ENCODE measurements at places on chromosomes 3 and 15.
A peak's percentile ranks its signal among the peaks of the same experiment; 100 is the strongest.

- DNase-seq = no peak
Measured at GRCh38 chr3:36259580-36259979, 120.7 kb upstream of the STAC start.

DNA sequence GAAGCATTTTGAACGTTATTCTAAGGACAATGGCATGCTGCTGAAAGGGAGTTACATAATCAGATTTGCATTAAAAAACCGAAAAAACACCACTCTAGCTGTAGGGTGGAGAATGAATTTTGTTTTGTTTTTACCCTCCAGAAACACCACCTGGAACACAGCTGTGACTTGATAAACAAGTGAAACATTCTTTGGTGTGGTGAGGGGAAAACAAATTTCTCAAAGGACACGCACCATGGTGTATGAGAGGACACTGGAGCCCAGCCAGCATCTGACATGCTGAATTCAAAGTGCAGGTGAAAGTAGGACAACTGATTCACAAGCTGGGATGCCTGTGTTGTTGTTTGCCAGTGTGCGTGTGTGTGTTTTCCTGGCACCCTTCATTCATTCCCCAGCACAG, 554.5 kb upstream of the TBL1XR1 start:
- DNase-seq = no peak

DNA sequence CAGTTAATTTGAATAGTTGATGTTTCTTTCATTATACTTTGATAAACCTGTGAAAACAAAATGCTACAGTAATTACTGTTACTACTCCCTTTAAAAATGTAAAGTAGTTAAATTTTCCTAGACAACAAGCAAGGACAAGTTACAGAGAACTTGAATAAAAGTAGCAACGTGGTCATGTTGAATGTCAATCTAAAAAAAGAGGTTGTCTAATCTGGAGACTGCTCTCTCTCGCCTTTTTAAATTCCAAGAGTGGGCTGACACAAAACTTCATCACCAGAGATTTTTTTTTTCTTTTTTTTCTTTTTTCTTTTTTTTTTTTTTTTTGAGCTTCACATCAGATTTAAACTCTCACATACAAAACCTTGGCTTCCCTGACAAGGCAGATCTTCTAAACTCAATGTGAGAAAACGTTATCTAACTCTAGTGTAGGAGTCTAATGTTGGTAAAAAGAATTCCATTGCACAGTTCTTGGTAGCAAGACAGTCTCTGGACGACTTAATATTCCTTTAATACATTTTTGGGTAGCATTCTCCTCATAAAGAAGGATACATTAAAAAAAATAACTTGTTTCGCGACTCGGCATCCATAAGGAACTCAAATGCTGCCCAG, 4.1 kb downstream of the FOXP1 start:
- DNase-seq = no peak

DNA sequence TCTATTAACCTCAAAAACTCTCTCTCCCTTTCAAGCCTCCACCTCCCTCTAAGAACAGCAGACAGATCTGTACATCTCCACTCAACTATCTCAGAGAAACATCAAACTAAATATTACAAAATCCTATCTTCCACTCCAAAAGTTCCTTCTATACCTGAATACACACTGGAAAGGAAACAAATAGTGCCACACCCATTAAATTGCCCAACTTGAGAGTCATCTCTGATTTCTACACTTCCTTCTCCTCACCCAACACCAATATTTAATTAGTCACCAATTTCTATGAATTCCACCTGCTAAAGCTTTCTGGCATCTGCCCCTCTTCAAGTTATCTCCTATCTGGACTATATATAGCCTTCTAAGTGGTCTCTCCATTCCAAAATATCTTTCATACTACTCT, 65.8 kb downstream of the PEAK1 start:
- no peak for DNase-seq

GRCh38 chr15:71304681-71305080, 189.4 kb downstream of the THSD4 start:
- no peak for DNase-seq

GRCh38 chr15:50881121-50882048, 27.1 kb upstream of the AP4E1 start:
- peak; percentile 51 for DNase-seq

GRCh38 chr15:80264031-80264430, 12.0 kb upstream of the CTXND1 start:
- DNase-seq = no peak

DNA sequence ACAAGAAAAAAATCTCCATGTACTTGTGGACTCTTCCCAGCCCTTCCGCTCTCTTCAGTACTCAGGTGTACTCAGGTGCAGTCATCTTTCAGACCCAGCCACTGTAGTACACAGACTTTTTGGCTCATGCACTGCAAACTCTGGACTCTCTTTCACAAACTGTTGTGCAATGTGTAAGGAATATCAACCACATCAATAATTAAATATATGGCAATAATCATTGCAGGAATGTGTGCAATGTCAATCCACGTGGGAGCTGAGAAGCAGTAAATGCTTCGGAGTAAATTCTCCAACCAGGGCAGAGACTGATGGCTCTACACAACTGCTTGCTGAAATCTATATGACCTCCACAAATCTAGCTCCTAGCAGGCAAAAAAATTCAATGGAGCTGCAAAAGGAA, 287.3 kb upstream of the COL8A1 start:
- DNase-seq = no peak

GRCh38 chr3:110680450-110680849, 391.2 kb upstream of the NECTIN3 start:
- peak; percentile 3 for DNase-seq

DNA sequence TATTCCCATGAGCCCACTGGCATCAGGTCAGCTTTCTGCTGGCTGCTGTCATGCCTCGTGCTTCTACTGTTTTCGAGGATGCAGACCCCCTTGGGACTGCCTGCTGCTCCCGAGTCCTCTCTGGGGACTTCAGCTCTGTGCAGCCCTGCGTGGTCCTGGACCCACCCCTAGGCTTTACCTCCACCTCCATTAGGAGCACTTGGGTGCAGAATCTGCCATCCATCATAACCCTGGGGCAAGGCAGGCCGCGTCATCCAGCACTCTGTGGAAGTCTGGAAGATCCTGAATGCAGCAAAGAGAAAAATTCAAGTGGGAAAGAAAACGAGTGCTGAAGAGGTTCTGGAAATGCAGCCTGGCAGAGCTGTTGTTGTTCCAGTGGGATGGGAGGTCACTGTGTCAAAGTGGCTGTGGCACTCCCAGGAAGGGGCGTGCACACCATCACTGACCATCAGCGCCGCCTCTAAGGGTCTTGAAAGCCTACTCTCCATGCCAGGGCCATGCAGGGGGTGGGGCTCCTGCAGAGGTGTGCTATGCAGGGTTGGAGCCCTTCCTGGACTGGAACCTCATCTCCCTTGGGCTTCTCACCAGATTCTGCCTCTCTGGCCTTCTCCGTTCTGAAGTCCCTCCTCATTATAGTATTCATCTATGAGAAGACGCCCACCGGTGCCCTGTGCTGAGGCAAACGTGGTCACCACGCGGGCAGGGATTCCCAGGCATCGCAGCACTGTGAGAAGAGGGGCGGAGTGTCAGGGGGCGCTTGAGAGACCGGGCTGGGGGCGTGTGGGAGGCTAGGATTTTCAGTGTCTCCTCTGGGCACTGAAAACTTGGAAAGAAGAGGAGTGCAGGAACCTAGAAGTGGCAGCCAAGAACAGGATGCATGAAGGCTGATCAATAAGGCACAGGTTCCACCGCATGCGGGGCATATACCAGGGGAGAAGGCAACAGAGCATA, 12.5 kb downstream of the EPB42 start:
- no peak for DNase-seq

DNA sequence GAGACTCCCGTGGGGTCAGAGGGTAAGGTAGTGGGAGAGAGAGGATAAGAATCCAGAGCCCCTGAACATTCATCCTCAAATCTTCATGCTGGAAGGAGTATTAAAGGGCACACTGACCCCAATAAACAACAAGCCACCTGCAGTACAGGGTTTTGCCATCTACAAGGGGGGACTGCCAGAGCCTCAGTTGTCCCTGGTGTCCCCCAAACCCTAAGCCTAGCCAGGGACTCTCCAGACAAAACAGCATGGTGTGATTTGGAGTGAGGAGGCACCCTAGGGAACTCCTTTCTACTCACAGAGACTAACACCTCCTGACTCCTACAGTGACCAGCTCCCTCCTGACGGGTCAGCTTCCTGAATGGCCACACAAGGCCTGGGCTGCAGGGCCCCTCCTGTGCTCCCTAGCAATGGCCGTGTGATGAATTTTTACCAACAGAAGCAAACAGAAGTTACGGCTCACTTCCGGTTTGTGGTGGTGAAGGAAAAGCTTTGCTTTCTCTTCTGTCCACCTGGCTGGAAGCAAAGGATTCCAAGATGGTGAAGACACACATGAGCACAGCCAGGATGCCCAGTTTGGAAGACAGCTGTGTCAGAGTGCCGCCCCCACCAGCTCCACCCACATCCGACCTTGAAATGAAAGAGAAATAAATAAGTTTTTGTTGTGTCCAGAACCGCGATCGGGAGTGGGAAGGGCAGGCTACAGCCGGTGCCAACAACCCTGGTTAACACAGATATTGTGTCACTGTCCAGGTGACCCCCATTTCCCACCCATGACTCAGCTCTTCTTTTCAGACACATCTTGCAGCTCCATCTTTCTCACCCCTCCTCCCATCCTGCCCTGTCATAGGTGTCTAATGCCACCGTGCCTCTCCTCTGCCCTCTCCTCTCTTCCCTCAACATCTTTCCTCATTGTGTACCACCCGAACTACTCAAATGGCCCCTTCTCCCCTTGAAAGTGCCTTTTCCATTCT, 69.6 kb upstream of the ATP13A3 start:
- DNase-seq = no peak

- no peak for DNase-seq
Measured at GRCh38 chr3:193809106-193809505, 216.1 kb downstream of the OPA1 start.

DNA sequence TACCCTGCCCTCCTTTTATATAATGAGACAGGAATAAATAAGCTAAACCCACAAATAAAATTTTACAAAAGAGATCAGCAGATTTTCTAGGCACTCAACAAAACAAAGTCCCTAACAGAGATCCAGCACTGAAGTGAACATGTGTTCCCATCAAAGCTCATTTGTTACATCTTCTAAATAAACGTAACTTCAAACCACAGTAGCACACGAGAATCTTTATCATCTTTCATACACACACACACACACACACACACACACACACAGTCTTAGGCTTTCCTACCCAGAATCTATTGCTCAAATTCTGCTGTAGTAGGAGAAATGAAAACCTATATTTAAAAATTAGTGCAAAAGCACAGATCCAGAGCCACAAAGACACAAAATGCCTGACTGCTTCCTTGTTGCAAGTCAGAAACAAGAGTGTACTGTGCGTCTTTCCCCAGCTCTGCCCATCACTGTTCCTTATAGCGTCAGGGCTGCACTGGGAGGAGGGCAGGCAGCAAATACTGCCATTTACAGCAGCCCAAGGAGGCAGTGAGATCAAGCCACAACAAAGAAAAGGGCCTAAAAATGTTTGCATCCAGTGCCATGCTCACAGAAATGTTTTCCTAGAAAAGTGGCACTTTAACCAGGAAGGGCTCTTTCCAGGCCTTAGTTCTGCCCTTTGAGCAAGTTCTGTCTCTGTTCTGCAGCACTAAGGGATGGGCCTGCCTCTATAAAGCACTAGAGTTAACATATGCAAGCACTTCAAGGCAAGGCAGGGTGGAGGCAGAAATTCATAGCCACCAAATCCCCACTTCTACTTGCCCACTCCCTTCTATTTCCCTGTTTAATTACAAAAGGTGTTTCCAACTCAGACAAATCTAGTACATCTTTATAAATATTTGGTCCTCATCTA, 6.0 kb downstream of the IP6K1 start:
- no peak for DNase-seq

- DNase-seq = no peak
Measured at GRCh38 chr3:194158942-194159439, 23.0 kb downstream of the HES1 start.

DNA sequence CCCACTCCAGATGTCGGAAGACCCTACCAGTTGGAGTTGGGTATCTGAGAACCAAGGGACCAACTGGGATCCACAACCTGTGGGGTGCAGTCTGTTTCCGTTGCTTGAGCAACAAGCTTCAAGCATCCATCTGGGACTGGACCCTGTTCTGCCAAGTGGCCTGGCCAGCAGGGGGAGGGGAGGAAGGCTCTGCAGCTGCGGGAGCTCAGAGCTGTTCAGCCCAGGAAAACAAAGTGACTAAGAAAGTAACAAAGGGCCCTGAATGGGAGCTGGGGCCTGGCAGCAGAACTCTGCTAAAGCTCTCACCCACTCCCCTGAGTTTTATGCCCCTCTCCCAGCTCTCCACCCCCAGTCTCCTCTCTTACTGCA, 2.7 kb downstream of the TYRO3 start:
- no peak for DNase-seq

DNA sequence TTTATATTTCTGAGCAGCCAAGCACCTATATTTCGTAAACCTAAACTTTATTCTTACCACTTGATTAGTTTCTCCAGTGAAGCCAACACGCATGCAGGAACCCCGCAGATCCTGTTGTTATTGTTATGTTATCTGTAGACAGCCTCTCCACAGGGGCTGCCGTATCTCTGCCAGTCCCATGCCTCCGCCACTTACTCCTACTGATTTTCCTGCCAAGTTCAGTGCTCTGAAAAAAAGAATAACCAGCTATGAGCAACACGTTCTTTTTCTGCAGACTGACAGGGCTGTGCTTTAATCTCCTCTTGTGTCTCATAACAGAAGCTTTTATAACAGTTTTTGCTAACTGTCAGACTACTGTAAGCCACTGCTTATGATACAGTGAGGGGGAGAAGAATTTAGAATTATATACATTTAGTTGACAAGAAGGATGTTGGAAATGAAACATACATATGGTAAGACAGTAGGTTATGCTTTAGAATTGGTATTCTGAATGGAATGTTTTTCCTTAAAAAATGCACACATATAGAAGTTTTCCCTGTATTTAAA, 347.4 kb downstream of the SI start:
- no peak for DNase-seq

DNA sequence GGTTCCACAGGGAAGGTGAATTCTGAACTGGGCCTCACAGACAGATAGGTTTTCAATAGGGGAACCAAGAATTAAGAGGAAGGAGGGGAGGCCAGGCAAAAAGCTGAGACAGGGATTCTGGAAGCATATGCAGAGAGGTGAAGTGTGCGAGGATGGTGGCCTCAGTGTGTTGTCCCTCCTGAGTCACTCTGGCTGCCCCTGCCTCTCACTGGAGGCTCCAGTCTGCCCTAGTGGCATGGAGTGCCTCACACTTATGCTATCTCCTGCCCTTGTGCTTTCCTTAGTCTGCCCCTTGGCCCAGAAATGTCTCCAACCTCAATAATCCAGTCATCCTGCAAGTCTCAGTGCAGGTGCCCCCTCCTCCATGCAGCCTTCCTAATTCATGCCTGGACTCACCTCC, 32.2 kb upstream of the RBP1 start:
- no peak for DNase-seq

DNA sequence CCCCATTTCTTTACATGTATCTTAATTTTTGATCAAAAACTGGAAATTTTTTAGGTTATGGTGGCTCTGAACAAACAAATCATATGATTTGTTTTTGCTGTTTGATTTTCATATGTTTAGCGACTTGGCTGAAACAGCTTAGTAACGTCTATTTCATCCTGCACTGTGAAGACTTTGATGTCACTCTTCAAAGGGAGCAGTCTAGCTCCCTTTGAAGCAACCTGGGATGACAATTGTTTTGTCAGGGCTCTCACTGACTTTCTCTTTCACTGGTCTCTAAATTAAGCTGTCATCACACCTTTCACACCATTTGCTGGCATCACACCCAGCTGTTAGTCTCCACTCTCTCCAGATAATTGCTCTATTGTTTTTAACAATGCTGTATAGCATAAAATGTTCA, 896.9 kb downstream of the IGSF11 start:
- no peak for DNase-seq

Data from NCI-H226 (cell line).